Esophagus muscularis mucosa (tissue), 4 donors: ENCODE measurements at places on chromosomes 6 and 20.
A peak's percentile ranks its signal among the peaks of the same experiment; 100 is the strongest.

- no peak for DNase-seq
Measured at GRCh38 chr6:168607272-168608112, 166.5 kb downstream of the SMOC2 start.

DNA sequence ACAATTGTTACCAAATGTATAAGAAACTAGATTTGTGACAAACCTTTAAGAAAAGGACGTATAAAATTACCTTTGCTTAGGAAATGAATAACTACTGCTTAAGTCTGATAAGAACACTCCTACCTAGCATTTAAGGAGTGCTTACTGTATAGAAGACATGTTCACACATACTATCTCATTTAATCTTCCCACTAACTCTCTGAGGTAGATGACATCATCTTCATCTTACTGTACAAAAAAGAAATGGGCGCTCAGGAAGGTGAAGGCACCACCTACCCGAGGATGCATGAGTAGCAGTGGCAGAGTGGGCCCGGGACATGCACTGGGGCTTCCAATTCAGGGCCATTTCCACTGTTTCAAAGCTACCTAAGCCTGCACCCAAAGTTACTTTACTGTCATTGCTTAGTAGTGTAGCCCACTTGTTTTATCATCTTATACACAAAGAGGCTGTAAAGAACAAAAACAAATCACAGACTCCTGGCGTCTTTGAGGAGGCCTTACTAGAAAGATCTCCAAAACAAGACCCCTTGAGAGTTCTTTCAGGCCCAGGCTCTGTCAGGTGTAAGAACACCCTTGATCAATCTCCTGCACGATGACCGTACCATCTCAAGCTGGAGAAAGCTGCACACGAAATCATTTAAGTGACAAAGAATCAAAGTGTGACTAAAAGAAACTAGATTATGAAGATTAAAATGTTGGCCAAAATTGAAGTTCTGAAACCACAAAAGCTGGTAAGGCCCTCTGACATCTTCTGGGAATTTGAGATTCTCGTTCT is 128.0 kb downstream of the INSM1 start:
- no peak for DNase-seq

GRCh38 chr20:50859161-50859560 is 64.3 kb downstream of the BCAS4 start:
- no peak for DNase-seq

DNA sequence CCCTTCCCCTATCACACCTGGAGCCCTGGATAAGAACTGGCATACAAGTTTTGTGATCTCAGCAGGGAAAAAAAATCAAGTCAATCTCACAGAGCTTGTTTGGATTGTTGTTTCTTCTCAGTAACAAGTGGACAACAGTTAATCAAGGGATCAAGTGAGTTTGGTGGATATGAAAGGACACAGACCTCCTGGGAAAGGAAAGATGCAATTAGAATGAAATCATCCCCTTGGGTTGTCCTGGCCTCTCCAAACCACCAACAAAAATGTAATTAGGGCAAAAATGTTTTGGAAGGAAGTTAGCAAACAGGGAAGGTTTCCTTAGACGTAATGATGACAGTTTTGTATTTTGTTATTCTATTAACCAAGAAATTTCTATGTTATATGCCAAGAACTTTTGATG is 99.1 kb upstream of the PRDM1 start:
- no peak for DNase-seq

DNA sequence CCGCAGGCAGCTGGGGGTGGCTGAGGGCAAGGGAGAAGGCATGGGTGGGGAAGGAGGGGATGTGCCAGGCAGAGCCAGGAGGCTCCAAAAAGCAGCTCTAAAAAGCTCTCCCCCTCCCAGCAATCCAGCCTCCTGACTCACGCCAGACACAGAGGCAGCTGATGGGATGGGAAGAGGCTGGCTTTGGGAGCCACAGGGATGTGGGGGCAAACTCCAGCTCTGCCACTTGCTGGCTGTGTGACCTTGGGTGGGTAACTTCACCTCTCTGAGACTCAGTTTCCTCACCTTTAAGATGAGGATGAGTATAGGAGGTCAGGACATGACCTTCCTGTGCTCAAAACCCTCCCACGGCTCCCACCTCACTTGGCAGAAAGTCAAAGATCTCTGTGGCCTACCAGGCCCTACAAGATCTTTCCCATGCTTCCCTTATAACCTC is 148.9 kb downstream of the CEBPB start:
- no peak for DNase-seq

DNA sequence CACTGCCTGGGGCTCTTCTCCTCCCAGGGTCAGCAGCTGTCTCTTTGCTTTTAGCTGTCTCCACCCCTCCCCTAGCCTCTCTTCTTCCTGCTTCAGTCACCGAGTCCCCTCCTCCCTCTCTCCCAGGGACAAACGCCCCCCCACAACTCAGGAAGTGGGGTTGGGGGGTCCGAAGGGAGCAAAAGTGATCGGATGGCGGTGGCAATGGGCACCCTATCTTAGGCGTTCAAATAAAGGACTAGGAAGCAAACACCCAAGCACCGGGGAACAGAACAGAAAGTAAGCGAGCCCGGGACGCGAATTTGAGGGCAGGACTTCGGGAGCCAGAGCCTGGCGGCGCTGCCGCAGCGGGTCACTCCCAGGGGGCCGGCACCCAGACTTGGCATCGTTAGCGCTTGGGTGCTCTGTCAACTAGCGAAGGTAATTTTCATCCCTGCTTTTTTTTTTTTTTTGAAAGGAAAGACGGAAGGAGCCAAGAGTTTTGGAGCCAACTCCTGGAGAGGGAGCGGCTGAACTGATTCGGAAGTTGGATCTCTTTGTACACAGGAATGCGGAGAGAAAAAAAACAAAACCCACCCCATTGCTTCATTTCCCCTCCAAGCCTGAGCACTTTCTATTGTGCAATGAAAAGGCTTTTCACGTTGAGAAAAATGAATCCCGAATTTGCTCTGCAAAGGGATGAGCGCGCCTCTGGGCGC is 815 bp upstream of the ITPR3 start:
- no peak for DNase-seq

DNA sequence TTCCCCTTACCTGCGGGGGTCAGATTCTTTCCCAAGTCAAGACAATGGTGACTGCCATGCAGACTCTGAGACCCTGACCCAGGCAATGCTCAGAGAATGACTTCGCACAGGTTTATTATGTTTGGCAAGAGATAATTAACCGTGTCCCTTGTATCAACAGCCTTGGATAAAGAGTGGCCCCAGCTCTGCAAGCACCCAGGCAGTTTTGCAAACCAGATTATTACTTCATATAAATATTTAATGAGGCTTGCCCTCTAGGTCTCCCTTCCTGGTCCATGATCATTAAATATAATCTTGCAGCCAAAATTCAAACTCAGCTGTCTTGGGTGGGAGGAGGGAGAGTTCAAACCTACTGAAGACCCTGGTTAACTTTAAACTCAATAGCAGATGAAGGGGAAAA is 156.5 kb downstream of the ANKRD60 start:
- no peak for DNase-seq

DNA sequence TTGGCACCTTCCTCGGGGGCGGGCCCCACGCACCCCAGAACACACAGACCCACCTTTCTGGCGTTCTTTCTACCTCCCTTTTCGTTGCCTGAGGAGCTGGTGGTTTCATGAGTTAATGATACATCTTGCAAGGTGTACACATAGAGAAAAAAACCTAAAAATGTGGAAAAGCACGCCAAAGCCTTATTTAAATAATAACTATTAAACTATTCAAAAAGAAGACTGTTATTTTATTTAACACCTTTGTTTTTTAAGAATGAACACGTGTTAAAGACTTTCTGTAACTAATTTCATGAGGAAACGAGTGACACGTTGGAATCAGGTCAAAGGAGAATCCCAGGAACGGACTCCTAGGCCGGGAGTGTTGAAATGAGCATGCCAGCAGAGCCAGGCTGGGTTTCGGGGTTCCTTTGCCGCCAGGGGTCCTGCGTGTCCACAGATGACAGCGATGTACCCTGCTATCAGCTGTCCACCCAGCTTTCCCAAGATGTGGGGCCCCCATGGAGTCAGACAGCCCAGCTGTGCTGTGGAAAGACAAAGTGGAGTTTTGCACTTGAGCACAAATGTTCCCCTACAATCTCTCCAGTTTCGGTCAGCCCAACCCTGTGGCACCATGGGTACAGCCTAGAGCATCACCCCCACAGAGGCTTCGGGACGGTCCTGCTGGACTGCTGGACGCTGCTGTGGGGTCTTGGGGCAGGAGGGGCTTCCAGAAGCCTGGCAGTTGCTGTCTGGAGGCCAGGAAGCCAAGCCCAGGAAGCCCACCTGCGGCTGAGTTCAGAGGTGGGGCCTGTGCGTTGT is 16.1 kb downstream of the SLC17A9 start:
- DNase-seq = no peak

GRCh38 chr20:21028921-21029320 is 77.2 kb downstream of the LINC00237 start:
- no peak for DNase-seq

DNA sequence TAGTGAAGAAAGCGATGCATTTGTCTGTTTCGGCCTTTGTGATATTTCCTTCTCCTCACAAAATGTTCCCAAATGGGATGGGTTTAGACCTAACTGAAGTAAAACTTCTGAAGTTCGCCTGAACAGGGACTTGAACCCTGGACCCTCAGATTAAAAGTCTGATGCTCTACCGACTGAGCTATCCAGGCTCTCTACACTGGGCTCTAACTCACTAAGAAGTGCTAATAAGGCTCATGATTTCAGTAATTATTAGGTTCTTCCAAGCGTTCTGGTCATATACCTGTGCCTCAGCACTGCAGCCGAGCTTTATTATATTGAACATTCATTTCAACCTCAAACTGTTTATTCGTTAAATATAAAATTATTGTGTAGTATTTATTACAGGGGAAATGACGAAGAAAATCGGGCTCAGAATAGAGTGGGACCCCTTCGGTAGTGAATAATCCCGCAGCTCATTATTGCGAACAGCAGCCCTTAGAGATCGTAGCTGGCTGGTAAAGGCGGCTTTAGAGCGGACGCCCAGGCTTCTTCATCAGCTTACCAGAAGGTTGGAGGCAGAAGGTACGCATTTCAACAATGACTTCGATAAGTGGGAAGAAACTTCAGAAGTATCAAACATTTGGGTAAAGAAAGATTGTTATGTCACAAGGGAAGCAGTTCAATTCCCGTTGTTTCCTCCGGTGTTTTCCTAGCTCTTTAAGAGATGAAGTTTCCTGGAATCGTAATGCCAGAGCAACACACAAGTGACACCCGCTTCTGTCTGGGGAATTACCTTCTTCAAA is 119.0 kb upstream of the ZNF184 start:
- DNase-seq = no peak

DNA sequence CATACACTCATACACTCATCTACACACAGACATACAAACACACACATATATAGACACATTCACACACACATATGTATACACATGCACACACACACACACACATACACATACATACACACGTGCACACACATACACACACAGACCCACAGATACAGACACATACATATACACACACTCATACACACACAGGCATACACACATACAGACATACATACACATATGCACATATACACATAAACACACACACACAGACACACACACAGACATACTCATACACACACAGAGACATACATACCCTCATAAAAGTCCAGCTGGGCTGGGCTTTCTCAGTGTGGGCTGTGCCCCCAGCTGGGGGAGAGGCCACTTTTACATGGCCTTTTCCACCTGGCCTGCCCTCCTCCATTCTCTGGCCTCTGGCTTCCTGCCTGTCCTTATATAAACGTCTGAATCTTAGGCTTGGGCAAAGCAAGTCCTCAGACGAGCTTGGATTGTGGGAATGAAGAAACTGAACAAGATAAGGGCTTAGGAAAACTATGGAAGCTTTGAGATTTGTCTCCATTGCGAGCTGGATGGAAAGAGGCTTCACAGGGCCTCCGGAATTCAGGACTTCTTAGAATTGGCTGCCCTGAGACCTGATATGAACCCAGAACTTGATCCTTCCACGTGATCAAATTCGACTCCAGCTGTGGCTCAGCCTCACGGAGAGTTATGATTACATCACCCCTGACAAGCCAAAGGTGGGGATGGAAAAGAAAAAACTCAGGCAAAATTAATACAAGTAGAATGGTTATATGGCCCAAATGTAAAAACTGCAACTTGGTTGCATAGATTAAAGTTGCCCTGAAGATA is 22.5 kb upstream of the CST3 start:
- peak; percentile 90 for DNase-seq

DNA sequence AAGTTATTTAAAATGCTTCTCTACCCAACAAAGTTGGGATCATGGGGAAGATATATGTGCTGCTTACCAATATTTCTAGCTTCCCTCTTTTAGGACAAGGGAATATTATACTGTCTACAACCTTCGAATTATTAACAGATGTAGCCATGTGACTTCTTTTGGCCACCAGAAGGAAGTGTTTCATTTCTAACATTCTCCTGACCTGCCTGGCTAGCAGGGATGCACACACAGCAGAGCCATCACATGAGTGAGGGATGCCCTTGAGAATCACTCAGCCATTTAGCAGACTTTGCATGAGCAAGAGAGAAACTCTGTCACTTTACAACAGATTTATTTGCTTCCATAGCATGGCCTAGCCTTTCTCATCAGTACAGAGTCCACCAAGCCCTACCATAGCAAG is 230.7 kb upstream of the MARCKS start:
- DNase-seq = no peak

- no peak for DNase-seq
Measured at GRCh38 chr20:63699466-63700198, 3.2 kb downstream of the TNFRSF6B start.

GRCh38 chr6:159807150-159807858 is 7.2 kb downstream of the PNLDC1 start:
- DNase-seq = no peak

DNA sequence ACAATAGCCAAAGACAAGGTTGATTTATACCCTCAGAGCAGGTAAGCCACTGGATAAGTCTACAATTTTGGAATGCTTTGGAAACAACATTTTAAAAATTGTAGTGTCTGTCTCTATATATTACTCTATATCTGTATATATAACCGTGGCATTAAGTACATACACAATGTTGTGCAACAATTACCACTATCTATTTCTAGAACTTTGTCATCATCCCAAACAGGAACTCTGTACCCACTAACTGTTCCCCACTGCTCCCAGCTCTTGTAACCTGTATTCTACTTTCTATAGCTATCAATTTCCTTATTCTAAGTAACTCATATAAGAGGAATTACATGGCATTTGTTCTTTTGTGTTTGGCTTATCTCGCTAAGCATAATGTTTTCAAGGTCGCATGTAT is 78.2 kb upstream of the ASCC3 start:
- DNase-seq = no peak

GRCh38 chr6:35651244-35651643 is 37.5 kb downstream of the FKBP5 start:
- DNase-seq = no peak
